WTC11 (cell line): ENCODE measurements at places on chromosomes 5 and 9. TPM values are rescaled to one million over a fixed set of nuclear protein-coding genes. Genes with fewer than 3 reads are reported as not detected.

The NR3C1 gene
- 8.7 to 15.0 TPM (median 9.3 TPM) in 3 replicates for total RNA-seq

DNA sequence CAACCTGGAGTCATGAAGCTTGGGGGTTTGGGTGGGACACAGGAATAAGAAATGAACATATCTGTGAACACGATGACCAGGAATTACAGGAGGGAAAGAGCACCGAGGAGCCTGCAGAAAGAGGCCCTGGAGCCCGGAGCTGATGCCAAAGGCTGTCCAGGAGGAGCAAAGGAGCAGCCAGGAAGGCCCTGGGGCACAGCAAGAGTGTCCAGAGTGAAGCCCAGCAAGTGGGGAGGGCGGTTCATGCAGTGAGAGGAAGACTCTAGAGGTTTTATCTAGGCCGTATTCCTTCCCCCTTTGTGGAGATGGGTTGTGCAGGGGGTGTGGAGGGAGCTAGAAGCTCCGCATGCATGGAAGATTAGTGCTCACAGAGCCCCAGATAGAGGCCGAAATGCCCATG lies 318.4 kb downstream of the GADD45G start:
- H3K36me3 ChIP-seq, result no peaks in the 10 kb centered on the region
- H3K27ac ChIP-seq, result no peak overlapping the region
- H3K27me3 ChIP-seq, result no peaks in the 10 kb centered on the region
- no peak overlapping the region for H3K4me3 ChIP-seq

GRCh38 chr5:1448511-1449011 lies 3.3 kb upstream of the SLC6A3 start:
- H3K36me3 ChIP-seq, result peaks cover 10% of the 10 kb centered on the region
- DNase-seq, result no peak
- H3K27me3 ChIP-seq, result peaks cover 81% of the 10 kb centered on the region
- no peak overlapping the region for H3K4me3 ChIP-seq

DNA sequence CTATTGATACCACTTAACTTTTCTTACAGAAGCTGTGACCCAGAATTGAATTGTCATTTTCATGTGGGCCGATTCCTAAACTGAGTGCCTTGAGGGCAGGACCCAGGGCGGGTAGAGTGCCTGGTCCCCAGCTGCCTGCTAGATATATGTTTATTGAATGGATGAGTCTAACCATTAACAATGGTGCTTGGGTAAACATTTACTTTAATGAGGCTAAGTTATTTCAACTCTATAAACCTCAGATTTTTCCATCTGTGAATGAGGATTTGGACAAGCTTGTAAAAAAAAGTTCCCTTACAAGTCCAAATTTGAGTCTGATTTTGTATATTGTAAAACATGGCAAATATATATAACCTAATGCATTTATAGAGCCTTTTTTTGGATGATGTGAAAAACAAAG lies 181.8 kb upstream of the ELL2 start:
- no peak overlapping the region; the same call in 1 of the 2 replicates for H3K27ac ChIP-seq
- no peaks in the 10 kb centered on the region for H3K36me3 ChIP-seq
- DNase-seq, result no peak
- no peaks in the 10 kb centered on the region for H3K27me3 ChIP-seq
- H3K4me1 ChIP-seq, result peaks cover 42% of the 10 kb centered on the region
- no peak overlapping the region for H3K4me3 ChIP-seq
